Activated CD8-positive, alpha-beta memory T cell treated with anti-CD3 and anti-CD28 coated beads, Interleukin-2, amount 50 U/mL, for 48 hours (primary cell): ENCODE measurements at places on chromosomes 3 and 15.

GRCh38 chr3:136074546-136075170, 109.1 kb downstream of the PPP2R3A start:
- DNase-seq, result no peak

- no peak for DNase-seq
These were observed 185.3 kb upstream of the FEZF2 start for GRCh38 chr3:62558549-62559112.

DNA sequence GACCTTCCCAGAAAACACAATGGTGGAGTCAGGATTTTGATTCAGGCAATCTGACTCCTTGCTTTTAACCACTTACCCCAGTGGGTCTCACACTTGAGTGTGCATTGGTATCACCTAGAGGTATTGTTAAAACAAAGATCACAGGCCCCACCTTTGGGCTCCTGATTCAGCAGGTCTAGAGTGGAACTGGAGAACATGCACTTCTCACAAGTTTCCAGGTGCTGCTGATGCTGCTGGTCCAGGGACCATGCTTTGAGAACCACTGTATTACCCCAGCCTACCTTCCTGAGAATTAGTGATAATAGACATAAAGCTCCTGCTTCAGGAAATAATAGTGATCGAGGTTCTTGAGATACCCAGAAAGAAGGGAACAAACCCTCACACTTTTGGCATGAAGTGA, 466.9 kb downstream of the EPHB1 start:
- DNase-seq, result no peak

GRCh38 chr3:121723485-121723884, 26.1 kb downstream of the GOLGB1 start:
- no peak for DNase-seq

- peak; percentile 20 for DNase-seq
These were observed 11.4 kb upstream of the OCA2 start for GRCh38 chr15:28110481-28110881.
